ENCODE measurements at places on chromosomes 13 and 19. TPM values are rescaled to one million over a fixed set of nuclear protein-coding genes. Genes with fewer than 3 reads are reported as not detected.

GRCh38 chr13:51451467-51452360 is 1.1 kb downstream of the INTS6 start:
- DNase-seq: peak; percentile 88

GRCh38 chr13:111046590-111047141 is 68.4 kb upstream of the ARHGEF7 start:
- no peak for DNase-seq

GRCh38 chr13:48158915-48159314 is 64.0 kb upstream of the MED4 start:
- DNase-seq: no peak

DNA sequence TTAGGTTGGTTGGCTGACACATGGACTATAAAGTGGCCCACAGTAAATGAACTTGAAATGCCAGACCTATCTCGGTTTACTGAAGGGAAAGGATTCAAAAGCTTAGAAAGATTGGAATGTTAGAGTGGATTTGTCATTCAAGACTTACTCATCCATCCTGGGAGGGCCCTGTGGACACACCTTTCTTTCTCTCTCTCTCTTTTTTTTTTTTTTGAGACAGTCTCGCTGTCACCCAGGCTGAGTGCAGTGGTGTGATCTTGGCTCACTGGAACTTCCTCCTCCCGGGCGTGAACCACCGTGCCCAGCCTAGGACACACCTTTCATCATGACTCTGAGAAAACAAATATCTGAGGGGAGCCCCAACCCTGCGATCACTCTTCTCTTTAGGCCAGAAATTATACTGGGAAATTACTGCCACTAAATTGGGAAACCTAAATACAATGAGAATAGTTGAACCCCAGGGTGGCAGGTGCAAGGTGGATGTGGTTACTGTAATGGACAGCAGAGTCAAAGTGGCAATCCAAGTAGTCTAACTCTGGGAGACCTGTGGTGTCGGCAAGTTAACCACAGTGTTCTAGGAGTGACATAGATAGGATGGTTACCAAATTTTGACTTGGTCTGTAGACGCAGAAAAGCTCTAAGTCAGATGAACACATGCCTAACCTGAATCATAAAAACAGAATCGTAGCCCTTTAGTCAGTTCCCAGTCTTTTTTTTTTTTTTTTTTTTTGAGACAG is 47.1 kb upstream of the ZMYM5 start:
- DNase-seq: peak; percentile 54

DNA sequence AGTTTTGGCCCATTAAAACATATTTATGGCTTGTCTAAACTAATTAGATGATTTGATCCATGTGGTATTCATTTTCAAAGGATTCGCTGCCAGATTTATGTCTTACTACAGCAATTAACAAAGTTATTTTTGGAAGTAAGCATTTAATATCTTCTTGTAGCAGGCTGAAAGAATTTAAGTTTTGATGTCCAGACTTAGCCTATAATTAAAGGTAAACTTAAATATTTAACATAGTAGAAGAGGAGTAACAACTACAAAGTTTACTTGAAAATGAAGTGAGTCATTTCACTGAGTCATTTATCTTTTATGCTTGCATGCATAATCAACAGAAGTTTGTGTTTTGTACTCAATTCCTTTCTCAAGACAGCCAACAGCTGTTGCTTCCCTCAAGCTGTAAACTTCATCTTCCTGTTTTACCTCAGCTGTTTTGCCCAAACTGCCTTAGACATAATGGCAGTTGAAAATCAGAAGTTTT is 58.1 kb downstream of the EDNRB start:
- DNase-seq: no peak

GRCh38 chr13:38350114-38350617 is 515 bp downstream of the UFM1 start:
- DNase-seq: peak; percentile 70

DNA sequence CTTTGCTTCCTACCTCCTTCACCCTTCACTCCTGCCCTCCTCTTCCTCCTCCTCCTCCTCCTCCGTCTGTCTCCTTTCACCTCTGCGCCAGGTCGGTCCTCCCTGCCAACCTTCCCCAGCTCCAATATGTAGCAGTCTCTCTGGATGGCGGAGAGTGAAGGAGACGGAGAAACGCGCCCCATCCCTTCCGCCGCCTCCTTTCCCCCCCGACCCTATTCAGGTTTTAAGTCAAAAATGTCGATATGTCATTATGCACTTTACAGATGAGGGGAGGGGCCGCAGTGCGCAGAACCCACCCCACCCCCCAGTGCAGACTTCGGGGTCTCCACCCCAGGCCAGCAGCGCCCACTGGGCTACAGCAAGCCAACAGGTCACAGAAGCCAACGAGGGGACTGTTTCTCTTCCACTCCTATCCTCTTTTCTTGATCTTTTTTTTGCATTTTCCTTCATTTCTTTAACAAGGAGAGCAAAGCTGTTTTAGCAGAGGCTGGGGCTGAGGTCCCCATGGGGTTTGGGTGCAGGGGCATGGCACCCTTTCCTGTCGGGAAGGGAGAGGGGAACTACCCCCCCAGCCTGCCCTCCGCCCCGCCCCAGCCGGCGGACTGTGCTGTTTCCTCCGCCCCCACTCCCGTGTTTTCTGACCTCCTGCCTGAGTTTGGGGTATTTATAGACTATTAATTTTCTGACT is 9.2 kb downstream of the MIDN start:
- DNase-seq: no peak

DNA sequence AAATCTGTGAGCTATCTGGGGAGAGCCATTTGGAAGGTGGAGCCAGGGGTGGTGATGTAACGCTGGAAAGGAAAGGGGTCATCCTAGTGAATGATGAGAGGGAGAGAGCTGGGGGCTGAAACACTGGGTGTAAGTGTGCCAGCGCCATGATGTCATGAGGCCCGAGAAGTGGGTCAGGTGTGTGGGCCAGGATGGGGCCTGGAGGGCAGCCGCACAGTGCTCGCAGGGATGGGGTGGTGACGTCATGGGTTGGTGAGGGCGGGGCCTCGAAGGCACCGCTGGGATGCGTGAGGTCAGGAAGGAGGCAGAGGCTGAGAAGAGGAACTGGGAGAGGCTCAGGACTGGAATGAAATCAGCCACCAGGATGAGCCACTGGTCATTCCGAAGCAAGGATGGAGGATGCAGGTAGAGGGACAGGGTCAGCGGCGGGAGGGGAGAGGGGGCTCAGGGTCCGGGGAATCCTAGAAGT is 4.4 kb downstream of the CCDC61 start:
- DNase-seq: no peak

DNA sequence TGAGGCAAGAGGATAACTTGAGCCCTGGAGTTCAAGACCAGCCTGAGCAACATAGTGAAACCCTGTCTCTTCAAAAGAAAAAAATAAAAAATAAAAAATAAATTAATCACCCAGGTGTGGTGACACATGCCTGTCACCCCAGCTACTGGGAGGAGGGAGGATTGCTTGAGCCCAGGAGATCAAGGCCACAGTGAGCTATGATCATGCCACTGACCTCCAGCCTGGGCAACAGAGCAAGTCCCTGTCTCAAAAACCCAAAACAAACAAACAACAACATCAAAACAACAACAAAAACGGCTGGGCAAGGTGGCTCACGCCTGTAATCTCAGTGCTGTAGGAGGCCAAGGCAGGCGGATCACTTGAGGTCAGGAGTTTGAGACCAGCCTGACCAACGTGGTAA is 4.3 kb upstream of the SLC39A3 start:
- DNase-seq: no peak

GRCh38 chr13:106103779-106104178 is 431.7 kb downstream of the EFNB2 start:
- no peak for DNase-seq

GRCh38 chr13:28116736-28117135 is 16.4 kb upstream of the FLT3 start:
- DNase-seq: no peak

- DNase-seq: peak; percentile 33
Measured at GRCh38 chr13:38814331-38814730, 127.5 kb downstream of the FREM2 start.

GRCh38 chr19:48392860-48393558 is 459 bp upstream of the GRIN2D start:
- no peak for DNase-seq

The OLFM4 gene
- 3.4 TPM for total RNA-seq

The CYP4F3 gene
- total RNA-seq: 12.4 TPM

The ARRDC5 gene
- total RNA-seq: not detected

The KLK14 gene
- not detected for total RNA-seq

The MIA gene
- not detected for total RNA-seq

The NRTN gene
- total RNA-seq: 3.8 TPM

The TUBA3C gene
- total RNA-seq: not detected

The ADGRL1 gene
- total RNA-seq: 48.5 TPM

The ADGRE3 gene
- not detected for total RNA-seq

The APBA3 gene
- 151 TPM for total RNA-seq

All from transverse colon (tissue), 4 donors.